ENCODE measurements at places on chromosomes 7 and 10. TPM values are rescaled to one million over a fixed set of nuclear protein-coding genes. Genes with fewer than 3 reads are reported as not detected.

Gene CEP55
- total RNA-seq = 66.1 TPM

Gene CLDN15
- 3.5 TPM for total RNA-seq

Gene ECHDC3
- total RNA-seq = 33.0 TPM

Gene NCF1
- total RNA-seq = not detected

Gene CYP2C19
- not detected for total RNA-seq

Data from myometrial cell (primary cell).